ENCODE measurements at places on chromosomes 1 and 21.

- DNase-seq: no peak
Measured at GRCh38 chr1:43253876-43254275, 15.9 kb upstream of the TMEM125 start.

- DNase-seq: no peak
Measured at GRCh38 chr1:30400507-30400906, 322.9 kb downstream of the MATN1 start.

DNA sequence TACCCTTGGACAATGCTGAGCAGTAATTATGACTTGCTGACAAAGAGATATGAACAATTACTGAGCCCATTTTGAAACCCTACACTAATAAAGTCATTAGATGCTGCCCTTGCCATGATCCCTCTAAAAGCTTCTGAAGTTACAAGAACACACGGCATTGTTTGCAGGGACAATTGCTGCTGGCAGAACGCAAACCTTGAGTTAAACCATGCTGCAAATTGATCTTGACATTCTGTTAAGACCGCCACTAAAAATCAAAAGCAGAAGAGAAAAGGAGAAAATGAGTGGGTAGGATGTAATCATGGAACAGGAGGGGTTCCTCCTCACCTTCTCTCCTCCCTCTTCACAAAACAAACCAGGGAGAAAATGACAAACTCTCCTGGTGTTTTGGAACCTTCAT lies 136.2 kb upstream of the DMRTA2 start:
- no peak for DNase-seq

DNA sequence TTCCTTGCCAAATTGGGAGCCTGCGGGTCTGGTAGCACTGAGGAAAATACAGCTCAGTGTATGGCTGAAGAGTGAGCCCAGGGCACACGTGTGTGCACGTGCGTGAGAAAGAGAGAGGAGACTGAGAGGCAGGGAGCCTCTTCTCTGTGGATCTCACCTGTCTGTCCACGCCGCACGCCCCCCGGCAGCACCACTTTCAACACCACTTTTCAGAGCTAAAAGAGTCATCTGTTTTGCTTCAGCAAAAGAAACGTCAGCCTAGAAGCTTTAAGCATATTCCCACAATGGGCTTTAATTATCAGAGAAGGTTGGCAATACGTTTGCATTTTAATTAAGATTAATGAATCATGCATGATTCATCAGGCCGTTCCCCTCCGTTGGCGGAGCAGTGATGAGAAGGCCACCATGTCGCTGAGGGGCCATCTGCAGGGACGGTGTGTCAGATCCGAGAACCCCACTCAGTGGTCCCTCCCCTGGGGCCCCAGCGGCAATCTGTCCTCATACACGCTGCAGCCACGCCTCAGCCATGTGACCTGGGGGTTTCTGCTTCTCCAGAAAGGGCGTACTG lies 56.8 kb downstream of the SIK1 start:
- DNase-seq: no peak

All from AG09309 (cell line).